ENCODE measurements at places on chromosomes 7 and 10.

GRCh38 chr7:157980774-157981173 is 606.8 kb downstream of the PTPRN2 start:
- no peak for DNase-seq

GRCh38 chr7:4066626-4067475 is 615.2 kb upstream of the FOXK1 start:
- DNase-seq = no peak

- no peak for DNase-seq
These were observed 104.7 kb downstream of the SEPTIN7 start for GRCh38 chr7:35905555-35905954.

DNA sequence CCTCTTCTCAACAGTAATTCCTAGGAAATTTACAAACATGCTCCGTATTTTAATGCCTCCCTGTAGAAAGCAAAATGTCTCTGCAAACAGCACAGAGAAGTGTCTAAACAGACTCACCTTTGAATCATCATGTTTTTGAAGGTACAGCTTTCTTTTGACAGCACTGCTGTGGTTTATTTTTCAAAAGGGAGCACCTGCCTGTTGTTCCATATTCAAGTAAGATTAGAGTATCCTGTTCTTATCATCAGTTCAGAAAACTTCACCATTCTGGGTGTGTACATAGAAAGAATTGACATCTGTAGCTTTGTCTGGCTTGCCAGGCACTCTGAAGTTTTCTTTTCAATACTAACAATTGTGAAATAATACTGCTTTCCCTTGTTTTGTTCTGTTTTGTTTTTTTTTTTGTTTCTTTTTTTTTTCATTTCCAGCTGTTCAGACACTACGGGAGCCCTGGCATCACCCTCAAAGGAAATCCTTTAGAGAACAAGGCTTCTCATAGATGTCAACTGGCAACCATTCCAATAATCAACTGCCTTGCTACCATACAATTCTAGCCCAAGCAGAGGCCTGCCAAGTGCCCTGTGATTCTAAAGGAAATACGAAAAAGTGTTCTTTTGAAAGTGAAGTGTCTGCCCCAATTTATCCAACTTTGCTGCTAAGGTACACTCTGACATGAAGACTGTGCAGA is 275.9 kb downstream of the PRPF18 start:
- no peak for DNase-seq

- DNase-seq = no peak
These were observed 179.2 kb upstream of the FAM3C start for GRCh38 chr7:121575194-121575765.

- DNase-seq = no peak
These were observed 109.1 kb upstream of the AFAP1L2 start for GRCh38 chr10:114513381-114513792.

DNA sequence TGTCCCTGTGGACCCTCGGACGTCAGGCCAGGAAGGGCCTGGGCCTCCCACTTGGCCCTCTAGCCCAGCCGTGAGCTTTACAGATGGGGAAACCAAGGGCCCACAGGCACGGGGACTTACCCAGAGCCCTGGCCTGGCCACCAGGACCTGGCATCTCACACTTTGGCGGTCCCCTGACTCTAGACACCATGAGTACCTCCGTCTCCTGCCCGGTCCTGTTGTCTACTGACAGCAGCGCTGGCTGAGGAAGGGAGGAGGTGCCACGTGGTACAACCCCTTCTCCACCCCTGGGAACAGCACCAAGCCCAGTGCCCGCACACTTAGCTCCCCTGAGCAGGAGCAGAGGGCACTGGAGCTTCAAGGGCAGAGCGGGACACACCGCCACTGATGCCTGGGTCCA is 26.1 kb downstream of the ADGRA1 start:
- DNase-seq = no peak

GRCh38 chr10:88477343-88478085 is 105.6 kb downstream of the RNLS start:
- DNase-seq = no peak

- DNase-seq = peak; percentile 59
These were observed 51.4 kb downstream of the C10orf67 start for GRCh38 chr10:23293145-23293724.

DNA sequence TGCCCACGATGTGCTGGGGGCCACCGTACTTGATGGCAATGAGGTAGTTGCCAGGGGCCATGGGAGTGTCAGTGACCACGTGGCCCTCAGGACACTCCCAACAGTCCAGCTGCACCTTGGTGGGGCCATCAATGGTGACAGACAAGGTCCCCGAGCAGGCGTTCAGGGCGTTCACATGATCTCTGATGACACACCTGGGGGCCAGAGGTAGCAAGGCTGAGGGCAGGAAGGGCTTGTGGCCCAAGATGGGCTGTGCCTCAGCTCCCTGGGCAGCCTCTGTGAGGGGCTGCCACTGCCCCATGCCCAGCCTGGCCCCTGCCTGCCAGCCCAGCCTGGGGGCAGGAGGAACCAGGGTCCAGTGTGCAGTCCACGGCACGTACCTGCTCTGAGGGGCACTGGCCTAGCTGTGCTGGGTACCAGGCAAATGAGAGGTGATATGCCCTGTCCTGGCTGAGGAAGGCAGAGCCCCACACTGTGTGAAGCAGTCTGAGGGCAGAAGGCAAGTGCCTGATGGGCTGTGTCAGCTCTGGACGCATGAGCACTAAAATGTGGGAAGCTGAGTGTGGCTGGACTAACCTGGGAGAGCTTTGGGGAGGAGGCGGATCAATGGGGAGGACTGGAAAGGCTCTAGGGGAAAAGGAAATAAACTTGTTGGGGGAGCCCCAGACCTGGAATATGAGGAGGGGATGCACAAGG is 3.5 kb upstream of the KCP start:
- no peak for DNase-seq

DNA sequence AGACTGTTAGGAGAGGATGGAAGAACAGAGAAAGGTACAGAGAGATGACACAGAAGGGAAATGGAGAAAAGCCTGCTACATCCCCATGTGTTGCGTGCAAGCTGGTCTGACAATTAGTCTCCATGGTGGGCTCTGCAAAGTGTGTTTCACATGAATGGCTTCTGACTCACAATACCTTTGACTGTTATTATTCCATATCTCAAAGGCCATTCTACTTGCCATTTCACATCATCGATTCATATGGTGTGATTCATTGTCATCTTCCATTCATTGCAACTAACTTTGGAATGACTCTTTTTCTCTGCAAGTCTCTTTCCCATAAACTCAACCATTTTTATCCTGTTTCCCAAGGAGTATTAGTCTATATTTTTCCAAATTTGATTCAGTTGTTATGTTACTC is 208.9 kb upstream of the INHBA start:
- no peak for DNase-seq

GRCh38 chr10:127757033-127757432 is 20.0 kb downstream of the FOXI2 start:
- DNase-seq = no peak

GRCh38 chr7:37081436-37081835 is 357.1 kb upstream of the AOAH start:
- no peak for DNase-seq

- no peak for DNase-seq
These were observed 187.9 kb upstream of the IMMP2L start for GRCh38 chr7:111750228-111750627.

DNA sequence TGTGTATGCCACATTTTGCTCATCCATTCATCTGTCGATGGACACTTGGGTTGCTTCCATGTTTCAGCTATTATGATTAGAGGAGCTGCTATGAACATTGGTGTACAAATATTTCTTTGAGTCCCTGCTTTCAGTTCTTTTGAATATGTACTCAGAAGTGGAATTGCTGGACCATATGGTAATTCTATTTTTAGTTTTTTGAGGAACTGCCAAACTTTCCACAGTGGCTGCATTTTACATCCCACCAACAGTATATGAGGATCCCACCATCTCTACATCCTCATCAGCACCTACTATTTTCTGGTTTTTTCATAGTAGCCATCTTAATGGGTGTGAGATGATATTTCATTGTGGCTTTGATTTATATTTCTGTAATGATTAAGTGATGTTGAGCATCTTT is 44.7 kb upstream of the ZMIZ2 start:
- no peak for DNase-seq

- no peak for DNase-seq
These were observed 74.0 kb upstream of the SEC61G start for GRCh38 chr7:54833001-54833467.

- no peak for DNase-seq
These were observed 18.9 kb downstream of the RBAK start for GRCh38 chr7:5064391-5065106.

DNA sequence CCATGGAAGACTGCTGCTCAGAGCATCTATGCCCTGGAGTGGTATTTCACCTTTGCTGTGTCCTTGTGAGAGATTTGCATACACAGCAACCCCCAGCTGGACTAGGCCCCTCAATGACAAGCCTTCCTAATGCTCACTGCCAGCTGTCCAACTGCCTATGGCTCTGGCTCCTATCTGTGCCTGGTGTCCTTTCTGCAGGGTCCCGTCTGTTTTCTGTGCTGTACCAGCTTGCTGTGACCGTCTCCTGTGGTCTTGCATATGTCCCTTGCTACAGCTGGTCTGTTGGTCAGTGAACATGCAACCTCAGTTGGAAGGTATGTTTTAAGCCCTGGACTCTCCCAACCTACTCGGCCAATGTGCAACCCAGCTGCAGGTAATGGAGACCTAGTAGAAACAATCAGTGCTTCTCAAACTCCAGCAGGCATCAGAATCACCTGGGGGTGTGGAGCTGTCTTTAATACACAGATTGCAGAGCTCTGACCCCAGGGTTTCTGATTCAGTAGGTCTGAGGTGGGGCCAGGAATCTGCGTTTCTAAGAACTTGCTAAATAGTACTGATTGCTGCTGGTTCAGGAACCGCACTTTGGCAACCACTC is 306.4 kb upstream of the ZNF32 start:
- no peak for DNase-seq

DNA sequence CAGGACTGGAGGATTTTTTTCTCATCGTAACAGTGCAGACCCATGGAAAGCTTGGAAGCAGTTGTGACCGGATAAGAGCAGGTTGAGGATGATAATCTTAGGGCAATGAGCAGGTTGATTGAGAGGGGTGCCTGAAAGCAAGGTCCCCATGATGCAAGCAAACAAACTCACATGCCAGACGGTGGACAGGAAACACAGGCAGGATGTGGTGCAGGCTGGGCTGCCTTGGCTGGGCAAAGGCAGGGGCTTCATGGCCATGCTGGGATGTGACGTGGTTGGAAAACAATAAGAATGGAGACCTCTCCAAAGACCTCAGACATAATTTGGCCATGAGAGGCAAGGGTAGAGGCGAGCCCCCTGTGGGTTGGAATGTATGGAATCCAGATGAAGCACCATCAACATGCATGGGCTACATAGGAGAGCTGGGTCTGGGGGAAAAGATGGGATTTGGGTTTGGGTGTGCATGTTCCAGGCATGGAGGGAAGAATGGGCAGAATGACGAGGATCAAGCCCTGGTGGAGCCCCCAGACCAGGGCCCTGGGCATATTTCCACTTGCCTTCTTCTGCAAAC is 58.3 kb downstream of the IKZF1 start:
- no peak for DNase-seq

GRCh38 chr7:703049-703448 is 23.4 kb upstream of the DNAAF5 start:
- DNase-seq = no peak

- no peak for DNase-seq
These were observed 24.5 kb downstream of the MTPAP start for GRCh38 chr10:30324448-30325110.

DNA sequence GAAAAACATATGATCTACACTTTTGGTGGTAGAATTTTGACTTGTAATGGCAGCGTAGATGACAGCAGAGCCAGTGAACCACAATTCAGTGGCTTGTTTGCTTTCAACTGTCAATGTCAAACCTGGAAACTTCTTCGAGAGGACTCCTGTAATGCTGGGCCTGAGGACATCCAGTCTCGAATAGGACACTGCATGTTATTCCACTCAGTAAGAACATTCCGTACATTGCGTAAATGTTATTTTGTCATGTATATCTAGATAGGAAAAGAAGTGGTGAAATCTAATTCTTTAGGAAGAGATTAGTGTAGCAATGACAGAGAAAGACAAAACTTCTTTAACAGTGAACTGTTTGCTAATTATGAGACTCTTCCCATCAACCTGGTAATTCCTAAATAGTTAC is 112.9 kb downstream of the PODXL start:
- no peak for DNase-seq

DNA sequence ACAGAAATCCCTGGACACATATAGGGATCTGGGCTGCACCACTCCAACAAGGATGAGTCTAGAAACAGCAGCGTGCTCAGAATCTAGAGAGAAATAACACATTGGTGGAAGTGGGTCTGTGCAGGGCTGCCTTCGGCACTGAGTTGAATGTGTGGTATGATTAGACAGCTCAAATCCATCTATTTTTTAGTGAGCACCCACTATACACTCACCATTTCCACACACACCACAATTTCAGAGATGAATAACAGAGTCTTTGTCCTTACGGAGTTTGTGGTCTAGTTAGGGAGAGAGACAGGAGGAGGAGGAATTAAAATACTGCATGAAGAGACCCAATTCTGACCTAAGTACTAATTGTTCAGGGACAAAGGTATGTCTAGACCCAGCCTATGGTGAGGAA is 44.2 kb downstream of the JAZF1 start:
- DNase-seq = no peak

- no peak for DNase-seq
These were observed 502 bp downstream of the PRKRIP1 start for GRCh38 chr7:102396710-102397019.

DNA sequence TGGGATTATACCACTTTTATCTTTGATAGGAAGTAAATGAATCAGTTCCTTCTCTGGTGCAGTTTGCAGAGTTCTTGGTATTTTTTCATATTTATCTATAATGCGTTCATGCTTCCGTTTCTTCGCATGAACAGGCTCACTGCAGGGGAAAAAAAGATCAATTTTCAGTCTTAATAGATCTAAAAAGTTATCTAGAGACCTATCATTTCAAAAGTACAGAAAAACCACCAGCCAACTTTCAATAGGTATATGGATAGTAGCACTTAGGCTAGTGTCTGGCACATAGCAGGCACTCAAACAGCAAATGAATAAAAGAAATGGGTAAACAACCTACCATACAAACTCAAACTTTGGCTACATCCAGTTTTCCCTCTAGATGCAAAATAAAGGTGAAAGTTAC is 5.5 kb downstream of the NOC3L start:
- DNase-seq = no peak

DNA sequence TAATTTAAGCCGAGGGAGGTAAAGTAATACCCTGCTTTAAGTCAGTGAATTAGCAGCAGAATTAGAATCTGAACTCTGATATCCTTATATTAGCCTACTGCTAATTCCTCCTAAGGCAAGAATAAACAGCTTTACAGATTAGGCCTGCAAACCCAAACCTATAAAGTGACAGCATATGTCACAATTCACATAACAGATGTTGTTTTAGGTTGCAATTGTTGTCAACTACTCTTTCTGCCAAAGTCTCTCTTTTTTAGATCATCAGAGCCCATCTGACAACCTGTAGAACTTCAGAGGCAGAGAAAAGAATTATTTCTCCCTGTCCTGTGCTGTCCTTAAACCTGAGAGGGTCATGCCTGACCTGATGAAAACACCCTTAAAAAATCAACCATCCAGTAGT is 167.2 kb downstream of the PRKG1 start:
- DNase-seq = no peak

DNA sequence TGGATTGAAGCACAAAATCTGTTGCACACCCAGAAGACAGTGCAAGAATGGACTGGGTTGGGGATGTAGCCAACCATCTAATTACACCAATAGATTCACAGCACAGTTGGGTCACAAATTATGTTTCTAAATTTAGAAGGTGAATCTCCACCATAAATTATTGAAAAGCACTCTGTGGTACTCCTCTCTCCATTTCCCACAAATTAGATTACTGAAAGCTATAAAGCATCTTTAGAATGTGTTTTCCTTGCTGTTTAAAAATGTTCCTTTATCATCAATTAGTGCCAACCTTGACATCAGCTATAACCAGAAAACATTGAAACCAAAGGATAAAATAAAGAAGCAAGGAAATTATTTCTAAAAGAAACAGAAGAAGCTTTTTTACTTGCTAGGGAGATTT is 39.9 kb upstream of the HDAC9 start:
- no peak for DNase-seq
